ENCODE measurements at places on chromosomes 3 and 15.

DNA sequence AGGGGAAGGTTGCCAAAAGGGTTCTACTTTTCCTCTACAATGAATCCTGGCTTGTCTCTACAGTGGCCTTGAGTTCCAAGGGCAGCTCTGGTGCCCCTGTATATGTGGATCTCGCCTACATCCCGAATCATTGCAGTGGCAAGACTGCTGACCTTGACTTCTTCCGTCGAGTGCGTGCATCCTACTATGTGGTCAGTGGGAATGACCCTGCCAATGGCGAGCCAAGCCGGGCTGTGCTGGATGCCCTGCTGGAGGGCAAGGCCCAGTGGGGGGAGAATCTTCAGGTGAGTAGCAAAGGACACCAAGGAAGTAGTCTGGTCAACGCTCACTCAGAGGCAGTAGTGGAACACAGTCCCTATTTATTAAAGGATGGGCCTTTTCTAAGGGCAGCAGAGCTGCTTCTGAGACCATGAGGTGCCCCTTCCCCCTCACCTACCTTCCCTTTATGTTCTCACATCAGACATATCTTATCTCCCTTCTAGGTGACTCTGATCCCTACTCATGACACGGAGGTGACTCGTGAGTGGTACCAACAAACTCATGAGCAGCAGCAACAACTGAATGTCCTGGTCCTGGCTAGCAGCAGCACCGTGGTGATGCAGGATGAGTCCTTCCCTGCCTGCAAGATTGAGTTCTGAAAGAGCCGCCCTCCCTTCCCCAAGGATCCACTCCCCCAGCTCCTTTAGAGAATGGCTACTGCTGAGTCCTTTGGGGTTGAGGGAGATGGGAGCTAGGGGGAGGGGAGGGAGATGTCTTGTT is 12.4 kb downstream of the MAP1A start:
- no peaks in the 10 kb centered on the region for H3K4me1 ChIP-seq
- DNase-seq = peak; percentile 19
- H3K27me3 ChIP-seq = no peaks in the 10 kb centered on the region
- H3K27ac ChIP-seq = no peak overlapping the region
- H3K36me3 ChIP-seq = peaks cover 3% of the 10 kb centered on the region
- no peak overlapping the region for H3K4me3 ChIP-seq

GRCh38 chr3:45861043-45861719 is 19.3 kb upstream of the LZTFL1 start:
- no peaks in the 10 kb centered on the region for H3K36me3 ChIP-seq
- no peaks in the 10 kb centered on the region for H3K4me1 ChIP-seq
- no peak for DNase-seq
- H3K27ac ChIP-seq = no peak overlapping the region
- H3K27me3 ChIP-seq = no peaks in the 10 kb centered on the region
- H3K4me3 ChIP-seq = no peak overlapping the region

DNA sequence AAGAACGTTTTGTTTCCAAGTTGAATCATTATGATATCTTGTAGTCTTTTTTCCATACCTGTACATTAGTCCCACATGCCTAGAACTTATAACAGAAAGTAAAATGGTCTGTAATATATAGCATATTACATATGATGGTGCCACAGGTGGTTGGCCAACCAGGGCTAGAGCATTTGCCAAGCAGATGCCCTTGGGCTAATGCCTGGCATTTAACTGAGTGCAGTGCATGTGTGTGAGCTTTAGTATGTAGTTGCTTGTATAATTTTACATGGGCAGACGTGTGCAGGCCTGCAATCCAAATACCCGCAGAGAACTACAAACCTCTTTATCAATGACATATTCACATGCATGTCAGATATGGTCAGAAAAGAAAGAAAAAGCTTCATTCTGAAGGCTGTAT is 27.5 kb downstream of the THSD4 start:
- peaks cover 24% of the 10 kb centered on the region for H3K36me3 ChIP-seq
- H3K4me1 ChIP-seq = peaks cover 12% of the 10 kb centered on the region
- no peak for DNase-seq
- H3K27ac ChIP-seq = no peak overlapping the region
- H3K27me3 ChIP-seq = no peaks in the 10 kb centered on the region
- no peak overlapping the region for H3K4me3 ChIP-seq

DNA sequence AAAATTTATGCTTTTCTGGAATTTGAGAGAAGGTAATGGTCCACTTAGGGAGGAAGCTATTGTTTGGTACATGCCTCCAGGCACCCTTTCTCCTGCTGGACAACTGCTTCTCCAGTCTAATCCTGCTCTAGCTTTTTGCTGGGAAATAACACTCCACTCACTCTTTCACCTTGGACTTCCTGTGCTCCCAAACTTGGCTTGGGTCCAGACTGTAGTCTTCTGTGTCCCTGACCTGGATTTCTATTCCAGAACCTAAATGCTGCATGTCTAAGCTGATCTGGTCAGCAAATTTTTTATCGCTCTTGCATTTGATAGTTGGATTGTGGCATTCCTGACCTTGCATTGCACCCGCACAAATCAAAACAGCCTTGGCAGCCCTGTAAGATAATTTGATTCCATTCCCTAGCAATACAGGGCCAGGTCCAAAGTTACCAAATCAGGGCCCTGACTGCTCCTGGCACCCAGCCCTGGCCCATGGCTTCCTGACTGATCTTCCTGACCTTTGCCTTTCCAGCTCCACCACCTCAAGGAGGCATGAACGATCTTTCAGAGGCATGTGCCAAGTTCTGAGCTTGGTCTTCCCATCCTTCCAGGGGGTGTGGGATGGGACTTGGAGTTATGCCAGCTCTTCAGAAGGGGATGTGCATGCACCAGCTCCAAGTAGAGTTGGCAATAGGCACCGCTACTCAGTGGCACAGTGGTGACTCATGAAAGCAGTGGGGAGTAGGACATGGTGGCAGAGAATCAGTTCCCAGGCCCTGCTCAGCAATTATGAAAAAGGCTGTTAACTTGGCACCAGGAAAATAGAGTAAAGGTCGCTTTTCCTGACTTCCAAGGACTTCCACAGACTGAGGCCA is 43.9 kb upstream of the GOLGA8J start:
- H3K27me3 ChIP-seq = no peaks in the 10 kb centered on the region
- H3K4me3 ChIP-seq = no peak overlapping the region

DNA sequence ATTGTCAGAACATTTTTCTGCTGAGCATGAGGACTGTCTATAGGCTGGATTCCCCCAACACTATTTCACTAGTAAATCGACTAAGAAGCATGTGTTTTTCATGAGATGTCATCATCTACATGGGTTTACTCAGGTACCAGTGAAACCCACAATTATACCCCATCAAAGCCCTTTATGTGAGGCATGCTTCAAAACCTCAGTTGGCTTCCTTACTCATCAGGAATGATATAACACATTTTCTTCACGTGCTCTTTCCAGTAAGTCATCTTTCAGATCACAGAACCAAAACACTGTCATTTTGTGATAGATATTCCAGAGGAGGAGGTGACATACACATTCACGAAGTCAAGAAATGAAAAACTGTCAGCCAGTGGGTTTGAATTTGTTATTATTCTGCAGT is 116.5 kb downstream of the ANO10 start:
- DNase-seq = peak; percentile 7
- H3K27me3 ChIP-seq = no peaks in the 10 kb centered on the region
- H3K4me3 ChIP-seq = no peak overlapping the region
- H3K27ac ChIP-seq = no peak overlapping the region
- H3K4me1 ChIP-seq = no peaks in the 10 kb centered on the region
- no peaks in the 10 kb centered on the region for H3K36me3 ChIP-seq

- DNase-seq = no peak
- no peak overlapping the region for H3K4me3 ChIP-seq
- H3K27ac ChIP-seq = no peak overlapping the region
Measured at GRCh38 chr15:68983961-68984481, 30.5 kb upstream of the NOX5 start.

DNA sequence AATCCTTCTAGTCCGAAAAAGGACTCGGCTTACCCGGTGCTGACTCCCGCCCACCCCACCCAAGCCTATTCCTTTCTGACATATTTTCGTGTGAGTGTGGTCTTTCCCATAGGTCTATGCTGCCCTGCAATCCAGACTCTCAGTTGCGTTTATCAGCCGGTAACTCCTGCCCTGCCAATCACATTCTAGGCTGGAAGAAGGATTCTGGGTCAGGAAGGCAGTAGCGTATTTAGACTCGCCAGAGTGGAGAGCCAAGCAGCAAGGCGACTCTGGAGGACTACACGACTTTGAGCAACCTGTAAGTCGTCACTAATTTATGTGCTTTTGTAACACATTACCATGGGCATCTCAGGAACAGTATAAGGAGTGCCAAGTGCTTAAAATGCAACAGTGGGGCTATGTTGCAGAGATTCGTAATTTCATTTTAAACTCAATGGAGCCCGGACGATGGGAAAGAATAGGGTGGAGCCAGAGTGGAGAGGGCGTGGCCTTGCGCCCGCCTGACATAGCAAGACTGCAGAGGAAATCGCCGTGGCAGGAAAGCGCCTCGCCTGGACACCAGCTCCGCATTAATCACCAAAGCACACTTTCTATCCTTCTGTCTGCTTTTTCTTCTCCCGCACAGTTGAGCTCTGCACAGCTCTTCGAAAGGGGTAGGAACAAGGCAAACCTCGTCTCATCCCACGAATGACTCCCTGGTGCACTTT is 1044.2 kb downstream of the AGBL1 start:
- no peaks in the 10 kb centered on the region for H3K36me3 ChIP-seq
- H3K4me3 ChIP-seq = no peak overlapping the region
- H3K27ac ChIP-seq = no peak overlapping the region
- H3K4me1 ChIP-seq = no peaks in the 10 kb centered on the region
- no peaks in the 10 kb centered on the region for H3K27me3 ChIP-seq
- DNase-seq = no peak

GRCh38 chr3:85068911-85069310 is 110.1 kb downstream of the CADM2 start:
- H3K36me3 ChIP-seq = no peaks in the 10 kb centered on the region
- H3K4me1 ChIP-seq = no peaks in the 10 kb centered on the region
- no peak for DNase-seq
- H3K27ac ChIP-seq = no peak overlapping the region
- H3K27me3 ChIP-seq = no peaks in the 10 kb centered on the region

GRCh38 chr15:89521605-89522004 is 25.2 kb upstream of the RHCG start:
- no peaks in the 10 kb centered on the region for H3K4me1 ChIP-seq
- H3K36me3 ChIP-seq = no peaks in the 10 kb centered on the region
- H3K4me3 ChIP-seq = no peak overlapping the region
- no peak overlapping the region for H3K27ac ChIP-seq
